ENCODE measurements at places on chromosomes 7 and 10. TPM values are rescaled to one million over a fixed set of nuclear protein-coding genes. Genes with fewer than 3 reads are reported as not detected.
A peak's percentile ranks its signal among the peaks of the same experiment; 100 is the strongest.

- DNase-seq: no peak
These were observed 61.6 kb upstream of the ADRA2A start for GRCh38 chr10:111015181-111015580.

DNA sequence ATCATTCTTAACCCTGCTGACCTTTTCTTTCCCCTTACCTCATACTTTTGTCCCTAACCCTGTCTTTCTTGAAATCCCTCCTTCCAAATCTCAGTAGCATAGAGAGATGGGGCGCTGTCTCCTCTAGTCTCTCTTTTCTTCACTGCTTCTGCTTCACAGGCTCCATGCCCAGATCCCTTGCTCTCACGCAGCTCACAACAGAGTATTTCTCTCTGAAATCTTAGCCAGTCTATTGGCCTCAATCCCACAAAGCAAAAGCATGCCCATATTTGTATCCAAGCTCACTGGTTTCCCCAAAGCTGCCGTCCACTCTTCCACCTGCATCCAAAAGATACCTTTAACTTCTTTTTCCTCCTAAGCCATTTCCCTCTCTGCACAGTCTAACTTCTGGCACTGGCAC is 526.8 kb downstream of the PLXDC2 start:
- no peak for DNase-seq

GRCh38 chr10:51343391-51343790 is 269.1 kb downstream of the PRKG1 start:
- no peak for DNase-seq

DNA sequence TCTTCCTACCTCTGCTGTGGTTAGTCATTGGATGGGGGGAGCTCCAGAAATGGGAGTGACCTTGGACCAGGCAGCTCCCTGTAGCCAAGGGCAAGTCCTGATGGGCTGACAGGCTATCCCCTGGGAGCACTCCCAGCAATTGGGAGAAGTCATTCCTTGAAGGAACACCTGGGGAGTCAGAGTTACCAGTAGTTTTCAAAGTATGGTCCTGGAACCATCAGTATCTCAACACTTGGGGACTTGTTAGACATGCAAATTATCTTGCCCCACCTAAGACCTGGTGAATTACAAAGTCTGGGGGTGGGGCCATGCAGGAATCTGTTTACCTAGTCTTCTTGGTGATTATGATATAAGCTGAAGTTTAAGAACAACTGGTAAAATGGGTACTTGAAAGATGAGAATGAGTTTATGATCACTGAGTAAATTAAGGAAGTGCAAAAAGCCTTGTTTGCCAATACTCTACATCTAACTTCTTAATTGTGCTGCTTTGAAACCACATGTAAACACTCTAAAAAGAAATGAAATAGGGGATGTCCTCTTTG is 287.3 kb upstream of the LRRN3 start:
- no peak for DNase-seq

GRCh38 chr7:17357952-17358351 is 59.5 kb downstream of the AHR start:
- no peak for DNase-seq

DNA sequence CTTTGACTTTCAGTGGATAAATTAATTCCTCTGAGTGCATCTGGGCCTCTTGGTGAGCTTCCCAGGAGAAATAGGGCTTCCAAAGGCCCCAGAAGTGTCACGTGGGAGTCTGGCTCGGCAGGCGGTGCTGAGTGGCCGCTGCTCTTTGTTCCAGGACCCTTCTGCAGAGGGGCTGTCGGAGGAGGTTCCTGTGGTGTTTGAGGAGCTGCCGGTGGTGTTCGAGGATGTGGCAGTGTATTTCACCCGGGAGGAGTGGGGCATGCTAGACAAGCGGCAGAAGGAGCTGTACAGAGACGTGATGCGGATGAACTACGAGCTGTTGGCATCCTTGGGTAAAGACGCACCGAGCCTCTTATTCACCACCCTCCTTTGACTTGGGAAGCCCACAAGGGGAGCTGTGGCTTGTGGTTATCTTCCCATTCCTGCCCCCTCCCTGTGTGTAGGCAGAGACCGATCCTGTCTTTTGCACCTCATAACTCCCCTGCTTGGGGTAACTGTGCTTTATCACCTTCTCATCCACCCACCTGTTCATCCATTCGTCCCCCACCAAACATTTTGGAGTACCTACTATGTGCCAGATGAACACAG is 11.9 kb downstream of the ZNF862 start:
- no peak for DNase-seq

DNA sequence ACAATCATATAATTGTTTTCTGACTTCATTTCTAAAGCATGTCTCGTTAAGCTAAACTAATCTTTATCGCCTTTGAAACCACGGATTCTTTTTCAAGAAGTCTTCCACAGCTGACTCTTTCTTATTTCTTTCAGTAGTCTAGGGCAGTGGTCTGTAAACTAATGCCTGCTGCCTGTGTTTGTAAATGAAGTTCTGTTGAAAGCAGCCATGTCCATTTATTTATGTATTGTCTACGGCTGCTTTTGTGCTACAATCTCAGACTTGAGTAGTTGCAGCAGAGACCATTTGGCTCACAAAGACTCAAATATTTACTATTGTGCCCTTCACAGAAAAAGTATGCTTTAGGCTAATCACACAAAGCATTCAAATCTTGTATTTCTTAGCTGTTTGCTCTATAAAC is 20.3 kb upstream of the ABLIM1 start:
- no peak for DNase-seq

DNA sequence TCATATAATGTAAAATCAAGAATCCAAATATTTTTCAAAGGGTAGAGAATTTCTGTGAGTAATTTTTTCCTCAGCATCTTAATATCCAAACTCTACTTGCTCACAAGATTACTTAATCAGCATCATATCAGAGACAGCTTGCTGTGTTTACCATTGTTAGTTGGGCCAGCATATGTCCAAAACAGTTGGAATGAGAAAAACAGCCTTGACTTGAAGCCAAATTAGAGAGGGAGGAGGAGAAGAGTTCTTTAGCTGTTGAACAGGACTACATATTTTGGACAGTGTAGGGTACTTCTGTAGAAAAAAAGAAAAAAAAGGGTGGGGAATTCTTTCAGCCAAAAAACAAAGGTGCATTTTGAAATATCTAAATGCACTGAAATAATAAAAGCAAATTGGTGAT is 69.8 kb downstream of the HDAC9 start:
- no peak for DNase-seq

- DNase-seq: no peak
These were observed 12.1 kb upstream of the PODXL start for GRCh38 chr7:131568510-131568909.

DNA sequence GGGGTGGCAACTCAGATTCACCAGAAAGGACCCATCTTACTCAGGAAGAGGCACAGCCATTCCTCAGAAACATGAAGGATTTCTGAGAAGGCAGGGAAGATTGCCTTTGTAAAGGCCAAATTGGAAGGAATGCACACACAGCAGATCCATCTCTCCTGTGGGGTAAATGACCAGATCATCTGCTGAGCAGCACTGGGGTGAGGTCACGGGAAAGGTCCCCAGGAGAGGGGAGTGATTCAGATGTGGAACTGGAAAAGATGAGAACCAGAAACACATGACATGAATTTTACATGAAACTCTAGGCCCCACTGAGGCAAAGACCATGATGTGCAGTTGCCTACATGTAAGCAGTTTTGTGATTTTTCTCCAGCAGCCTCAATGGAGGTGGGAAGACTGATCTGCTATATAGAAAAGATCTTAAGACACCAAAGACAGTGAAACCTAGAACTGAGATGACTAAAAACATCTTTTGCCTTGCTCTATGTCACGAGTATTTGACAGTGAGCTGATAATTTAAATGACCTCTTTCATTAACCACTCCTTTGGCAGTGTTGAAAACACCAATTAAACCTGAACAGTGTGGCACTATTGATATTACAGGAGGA is 91.6 kb downstream of the AMPH start:
- peak; percentile 84 for DNase-seq

GRCh38 chr10:79904671-79905321 is 44.1 kb downstream of the SFTPD start:
- no peak for DNase-seq

DNA sequence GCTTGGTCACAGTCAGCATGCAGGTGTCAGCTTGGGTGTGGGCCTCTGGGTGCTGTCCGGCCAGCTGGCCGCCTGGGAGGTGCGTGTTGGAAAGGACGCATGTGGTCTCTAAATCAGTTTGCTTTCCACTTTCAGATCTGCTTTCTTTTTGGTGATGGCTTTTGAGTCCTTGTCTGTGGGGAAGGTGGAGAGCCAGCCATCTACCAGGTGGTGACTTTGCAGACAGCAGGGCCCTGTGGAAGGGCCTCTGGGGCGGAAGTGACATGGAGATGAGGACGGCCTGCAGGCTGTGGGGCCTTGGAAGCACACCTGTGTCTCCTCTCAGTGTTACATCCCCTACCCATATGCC is 59.4 kb downstream of the WDR37 start:
- DNase-seq: no peak

DNA sequence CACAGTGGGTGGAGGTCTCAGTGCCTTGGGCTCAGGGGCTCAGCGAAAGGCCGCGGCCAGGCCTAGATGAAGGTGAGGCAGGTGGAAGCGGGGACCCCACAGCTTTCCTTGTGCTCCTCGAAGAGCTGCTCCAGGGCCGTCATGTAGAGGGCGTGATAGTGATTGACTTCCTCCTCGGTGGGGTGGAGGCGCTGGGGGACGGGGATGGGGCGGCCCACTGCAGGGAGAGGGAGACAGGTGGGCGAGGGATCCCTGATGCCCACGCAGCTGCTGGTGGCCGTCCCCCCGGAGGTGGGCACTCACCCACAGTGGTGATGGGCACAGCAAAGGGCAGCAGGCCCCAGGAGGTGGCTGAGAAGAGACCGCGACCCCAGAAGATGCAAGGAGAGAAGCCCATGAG is 5.0 kb downstream of the MOGAT3 start:
- no peak for DNase-seq

TCF7L2 gene
- 24.1 TPM for total RNA-seq

UPF2 gene
- 27.8 TPM for total RNA-seq

KIF11 gene
- 0.80 TPM for total RNA-seq

SPDYE6 gene
- total RNA-seq: not detected

KCND2 gene
- total RNA-seq: 0.91 TPM

TMEM270 gene
- total RNA-seq: not detected

Measured in esophagus muscularis mucosa (tissue), 4 donors.